Iris pigment epithelial cell (primary cell): ENCODE measurements at places on chromosomes 5 and 9.

DNA sequence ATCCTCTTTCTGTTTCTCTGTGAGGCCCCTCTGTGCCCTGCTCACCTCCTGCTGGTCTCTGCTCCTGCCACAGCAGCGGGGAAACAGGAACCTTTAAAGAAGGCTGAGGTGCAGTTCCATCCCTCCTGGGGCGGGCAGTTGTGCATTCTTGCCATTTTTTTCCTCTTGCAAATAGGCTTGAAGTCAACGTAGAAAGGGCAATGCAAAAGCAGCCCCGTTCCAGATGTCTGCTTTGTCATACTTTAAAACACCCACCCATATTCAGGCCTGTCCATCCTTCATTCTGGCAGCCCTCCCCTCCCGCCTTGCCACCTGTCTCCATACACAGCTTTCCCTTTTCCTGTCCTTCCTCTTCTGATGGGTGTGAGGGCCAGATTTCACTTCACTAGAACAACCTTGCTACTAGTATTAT is 65.4 kb upstream of the KLF9 start:
- peak; percentile 91 for DNase-seq

- peak; percentile 96 for DNase-seq
These were observed 102.3 kb downstream of the ENC1 start for GRCh38 chr5:74538206-74538661.

DNA sequence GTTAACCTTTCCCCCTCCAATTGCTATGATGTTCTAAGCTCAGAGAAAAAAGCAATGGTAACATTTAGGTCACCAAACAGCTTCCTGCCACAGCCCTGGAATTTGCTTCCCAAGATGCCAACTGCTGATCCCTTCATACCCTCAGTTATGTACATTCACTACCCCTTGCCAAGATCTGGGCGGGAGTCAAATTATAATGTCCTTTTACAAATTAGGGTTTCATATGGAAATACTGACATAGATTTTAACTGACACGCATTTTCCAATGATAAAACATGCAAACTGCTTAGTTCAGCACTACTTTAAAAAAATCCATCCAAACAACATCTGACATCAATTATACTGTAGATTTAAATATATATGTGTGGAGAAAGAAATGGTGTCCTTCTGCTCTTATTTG is 5.0 kb downstream of the LOX start:
- no peak for DNase-seq

- no peak for DNase-seq
These were observed 436.7 kb downstream of the CTNND2 start for GRCh38 chr5:11467588-11467987.

DNA sequence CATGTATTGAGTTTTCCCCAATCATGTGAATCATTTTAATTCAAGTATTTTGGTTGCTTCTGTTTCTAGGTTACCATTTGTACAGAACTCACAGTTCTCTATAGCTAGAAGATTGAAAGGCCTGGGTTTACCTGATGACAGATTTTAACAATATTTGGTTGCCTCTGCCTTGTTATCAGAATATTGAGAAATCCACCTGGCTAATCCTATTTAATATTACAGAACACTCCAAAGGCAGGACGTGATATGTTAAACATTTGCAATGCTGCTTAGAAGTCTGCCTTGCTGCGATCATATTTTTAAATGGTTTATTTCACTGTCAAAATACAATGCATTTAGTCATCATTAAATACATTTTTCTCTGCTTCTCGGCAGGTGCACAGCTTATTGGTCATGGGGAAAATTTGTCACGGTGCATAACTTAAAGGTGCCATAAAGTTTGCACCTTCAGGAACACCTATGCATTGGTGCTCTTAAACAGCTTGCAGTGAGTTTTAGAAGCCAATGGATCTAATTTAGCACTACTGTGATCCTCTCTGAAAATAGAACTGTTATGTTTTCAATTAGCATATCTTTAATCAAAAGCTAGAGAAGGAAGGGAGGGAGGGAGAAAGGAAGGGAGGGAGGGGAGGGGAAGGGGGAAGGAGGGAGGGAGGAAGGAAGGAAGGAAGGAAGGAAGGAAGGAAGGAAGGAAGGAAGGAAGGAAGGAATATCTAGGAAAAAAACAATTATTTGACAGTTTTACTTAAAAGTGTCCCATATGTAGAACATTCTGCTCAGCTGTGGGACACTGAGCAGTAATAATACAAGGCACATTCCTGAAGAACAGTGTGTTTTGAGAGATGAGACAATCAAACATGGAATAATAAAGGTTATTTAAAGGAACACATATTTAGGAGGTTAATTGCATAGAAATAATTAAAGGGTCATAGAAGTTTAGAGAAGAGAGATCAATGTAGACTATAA is 15.5 kb upstream of the DAPK1 start:
- DNase-seq: no peak
